Stimulated activated CD8-positive, alpha-beta memory T cell treated with anti-CD3 and anti-CD28 coated beads, Interleukin-15, amount 100 ng/mL, for 4 hours (primary cell): ENCODE measurements at places on chromosomes 5 and 9.

GRCh38 chr9:12141422-12141821 lies 551.8 kb upstream of the TYRP1 start:
- no peak for DNase-seq

GRCh38 chr5:123717139-123717538 lies 205.2 kb downstream of the CSNK1G3 start:
- no peak for DNase-seq

GRCh38 chr9:110351009-110351467 lies 13.4 kb upstream of the TXNDC8 start:
- no peak for DNase-seq

GRCh38 chr5:130270786-130271185 lies 366.5 kb downstream of the CHSY3 start:
- DNase-seq: no peak

GRCh38 chr5:58738336-58738735 lies 155.5 kb downstream of the RAB3C start:
- DNase-seq: no peak

DNA sequence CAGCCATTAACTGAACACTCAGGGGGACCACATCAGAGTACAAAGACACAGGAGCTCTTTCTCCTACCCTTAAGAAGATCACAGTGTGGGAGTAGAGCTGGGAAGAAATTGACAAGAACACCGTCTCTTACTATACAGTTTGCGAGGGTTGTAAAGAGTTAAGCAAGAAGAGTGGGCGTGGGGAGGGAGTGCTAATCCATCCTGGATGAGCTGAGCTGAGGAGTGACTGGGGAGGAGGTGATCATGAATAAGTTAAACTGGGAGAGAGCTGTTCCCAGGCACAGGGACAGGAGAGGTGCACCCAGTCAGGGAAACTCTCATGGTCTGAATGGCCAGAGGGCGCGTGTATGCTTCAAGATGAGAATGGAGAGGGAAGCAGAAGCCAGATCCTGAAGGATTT lies 17.2 kb downstream of the TAF1L start:
- no peak for DNase-seq

- no peak for DNase-seq
Measured at GRCh38 chr5:66814146-66814991, 218.2 kb downstream of the MAST4 start.

- no peak for DNase-seq
Measured at GRCh38 chr5:35162848-35163709, 67.2 kb downstream of the PRLR start.

DNA sequence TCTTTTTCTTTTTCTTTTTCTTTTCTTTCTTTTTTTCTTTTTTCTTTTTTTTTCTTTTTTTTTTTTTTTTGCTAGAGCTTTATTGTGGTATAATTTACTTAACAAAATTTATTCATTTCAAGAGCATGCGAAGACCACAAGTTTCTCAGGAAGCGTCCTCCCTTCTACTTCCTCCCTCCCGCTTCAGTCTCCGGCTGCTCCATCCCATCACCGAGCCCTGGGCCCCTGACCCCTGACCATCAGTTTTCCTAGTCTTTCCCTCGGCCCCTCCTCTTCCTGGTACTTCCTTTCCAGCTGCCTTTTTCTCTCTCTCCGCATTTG lies 34.7 kb downstream of the C9orf152 start:
- DNase-seq: no peak

DNA sequence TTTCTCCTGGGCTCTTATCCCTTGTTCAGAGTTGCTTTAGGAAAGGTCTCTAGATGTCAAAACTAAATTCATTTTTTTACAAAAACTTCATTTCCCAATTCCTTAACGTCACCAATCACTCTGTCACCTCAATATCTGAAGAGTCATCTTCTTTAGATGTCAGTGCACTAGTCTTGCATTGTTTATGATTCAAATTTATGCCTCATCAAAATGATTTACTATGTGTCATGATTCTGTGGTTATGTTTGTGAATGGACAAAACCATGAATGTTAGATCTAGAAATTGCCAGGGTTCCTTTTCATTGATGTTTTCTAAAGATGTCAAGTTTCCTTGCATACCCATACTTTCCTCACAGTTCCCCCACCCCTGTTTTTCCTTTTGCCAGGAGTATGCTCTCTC lies 21.5 kb downstream of the CWC27 start:
- no peak for DNase-seq

GRCh38 chr9:92607088-92607487 lies 62.8 kb downstream of the IPPK start:
- no peak for DNase-seq

- DNase-seq: no peak
Measured at GRCh38 chr5:14674983-14675854, 10.7 kb downstream of the OTULIN start.

DNA sequence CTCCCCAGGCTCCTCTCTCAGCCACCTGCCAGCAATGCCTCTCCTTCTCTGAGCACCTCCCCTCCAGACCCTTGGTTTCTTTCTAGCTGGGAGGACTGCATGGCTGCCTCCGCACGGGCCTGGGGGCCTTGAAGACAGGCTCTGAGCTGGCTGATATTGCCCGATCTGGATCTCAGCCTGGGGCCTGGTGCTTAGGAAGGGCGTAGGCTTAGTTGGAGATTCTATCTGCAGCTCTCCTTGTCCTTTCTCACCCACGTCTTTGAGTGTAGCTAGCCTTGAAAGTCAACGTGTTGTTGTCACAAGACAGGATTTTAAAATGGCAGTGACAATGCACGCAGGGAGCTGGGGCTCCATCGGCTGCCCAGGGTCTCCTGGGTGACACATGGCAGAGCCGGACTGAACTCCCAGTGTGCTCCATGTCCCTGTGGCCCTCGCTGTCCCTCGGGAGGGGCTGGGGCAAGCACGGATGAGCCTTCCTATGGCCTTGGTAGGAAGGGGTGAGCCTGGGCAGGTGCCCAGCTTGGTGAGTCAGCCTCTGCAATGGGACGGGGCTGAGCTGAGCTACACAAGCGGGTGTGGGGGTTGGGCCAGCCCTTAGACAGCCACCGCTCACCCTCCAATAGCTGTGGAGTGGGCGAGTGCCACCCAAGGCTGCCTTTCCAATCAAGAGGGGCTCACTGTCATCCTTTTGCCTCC lies 9.4 kb downstream of the ADAMTSL2 start:
- DNase-seq: no peak

DNA sequence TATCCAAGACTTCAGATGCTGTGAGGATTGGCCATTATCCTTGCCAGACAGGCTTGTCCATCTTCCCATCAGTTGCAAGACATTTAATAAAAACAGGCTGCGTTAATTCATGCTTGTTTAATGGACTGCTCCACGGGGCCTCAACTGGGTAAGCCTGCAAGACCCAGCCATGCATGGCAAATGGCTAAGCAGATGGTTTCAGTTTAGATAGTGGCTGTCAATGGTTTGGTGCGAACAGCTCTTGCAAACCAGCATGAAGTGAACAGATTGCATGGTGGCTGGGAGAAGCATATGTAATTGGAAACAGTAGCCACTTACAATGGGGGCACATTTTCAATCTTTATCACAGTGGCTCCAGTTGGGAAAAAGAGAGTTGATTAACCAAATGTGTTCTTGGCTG lies 628.2 kb upstream of the KLF4 start:
- DNase-seq: no peak

GRCh38 chr5:102218159-102218558 lies 77.9 kb downstream of the SLCO4C1 start:
- no peak for DNase-seq

- DNase-seq: no peak
Measured at GRCh38 chr9:32430720-32431119, 46.3 kb downstream of the ACO1 start.

- DNase-seq: no peak
Measured at GRCh38 chr5:156359476-156359875, 32.5 kb downstream of the SGCD start.

DNA sequence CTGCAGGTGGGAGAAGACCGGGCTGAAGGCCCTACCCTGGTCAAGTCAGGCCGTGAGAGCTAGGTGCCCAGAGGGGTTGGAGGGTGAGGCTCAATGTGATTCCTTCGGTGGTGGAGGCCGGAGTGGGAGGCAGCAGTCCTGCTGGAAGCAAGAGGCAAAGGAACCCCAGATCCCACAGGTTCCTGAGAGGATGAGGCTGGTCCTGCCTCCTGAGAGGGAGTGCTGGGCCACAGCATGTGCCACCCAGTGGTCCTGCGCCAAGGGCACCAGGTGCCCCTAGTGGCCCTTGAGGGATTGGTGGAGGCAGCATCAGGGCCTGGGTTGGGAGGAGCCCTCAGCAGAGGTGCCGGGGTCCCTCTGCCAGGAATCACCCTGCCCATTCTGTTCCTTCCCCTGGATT lies 59.1 kb downstream of the BARX1 start:
- DNase-seq: no peak

GRCh38 chr5:180178531-180179441 lies 30.2 kb downstream of the RASGEF1C start:
- no peak for DNase-seq

DNA sequence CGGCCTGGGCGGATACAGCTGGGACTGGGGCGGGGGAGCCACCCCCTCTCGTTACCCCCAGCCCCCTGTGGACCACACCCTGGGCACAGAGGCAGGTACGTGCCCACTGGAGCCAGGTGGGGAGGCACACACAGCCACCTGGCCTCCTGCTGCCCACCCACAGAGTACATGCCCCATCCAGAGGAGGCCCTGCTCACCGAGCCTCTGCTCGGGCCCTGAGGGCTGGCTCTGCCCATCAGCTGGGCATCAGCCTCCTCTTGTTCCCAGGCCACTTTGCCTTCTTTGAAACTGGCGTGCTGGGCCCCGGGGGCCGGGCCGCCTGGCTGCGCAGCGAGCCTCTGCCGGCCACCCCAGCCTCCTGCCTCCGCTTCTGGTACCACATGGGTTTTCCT lies 6.3 kb downstream of the MAMDC4 start:
- DNase-seq: no peak

- DNase-seq: no peak
Measured at GRCh38 chr5:56025151-56025885, 30.6 kb upstream of the IL6ST start.

DNA sequence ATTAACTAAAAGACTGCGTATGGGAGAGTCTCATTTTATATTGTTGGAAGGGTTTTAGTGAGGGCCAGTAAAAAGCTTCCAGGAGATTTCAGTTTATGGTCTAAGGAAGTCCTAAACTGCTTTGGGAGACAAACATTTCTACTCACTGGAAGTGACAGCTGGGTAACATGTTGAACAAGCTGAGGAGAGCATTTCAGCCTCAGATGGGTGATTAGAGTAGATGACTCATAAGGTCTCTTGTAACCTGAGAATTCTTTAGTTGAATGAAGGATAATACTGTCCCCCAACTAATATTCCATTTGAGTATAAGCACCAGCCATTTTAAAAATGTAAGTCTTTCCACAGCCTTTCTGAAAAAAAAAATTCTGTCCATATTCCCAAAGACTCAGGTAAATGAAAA lies 218.0 kb upstream of the C9orf72 start:
- no peak for DNase-seq

GRCh38 chr5:3912790-3913189 lies 317.2 kb downstream of the IRX1 start:
- no peak for DNase-seq
